ENCODE measurements at places on chromosomes 1 and 21.

- no peak for DNase-seq
Observed at GRCh38 chr1:53651356-53651755, 87.6 kb downstream of the GLIS1 start.

GRCh38 chr1:210291081-210291764 is 37.5 kb upstream of the HHAT start:
- DNase-seq, result no peak

- no peak for DNase-seq
Observed at GRCh38 chr1:157249326-157249725, 111.1 kb upstream of the ETV3 start.

DNA sequence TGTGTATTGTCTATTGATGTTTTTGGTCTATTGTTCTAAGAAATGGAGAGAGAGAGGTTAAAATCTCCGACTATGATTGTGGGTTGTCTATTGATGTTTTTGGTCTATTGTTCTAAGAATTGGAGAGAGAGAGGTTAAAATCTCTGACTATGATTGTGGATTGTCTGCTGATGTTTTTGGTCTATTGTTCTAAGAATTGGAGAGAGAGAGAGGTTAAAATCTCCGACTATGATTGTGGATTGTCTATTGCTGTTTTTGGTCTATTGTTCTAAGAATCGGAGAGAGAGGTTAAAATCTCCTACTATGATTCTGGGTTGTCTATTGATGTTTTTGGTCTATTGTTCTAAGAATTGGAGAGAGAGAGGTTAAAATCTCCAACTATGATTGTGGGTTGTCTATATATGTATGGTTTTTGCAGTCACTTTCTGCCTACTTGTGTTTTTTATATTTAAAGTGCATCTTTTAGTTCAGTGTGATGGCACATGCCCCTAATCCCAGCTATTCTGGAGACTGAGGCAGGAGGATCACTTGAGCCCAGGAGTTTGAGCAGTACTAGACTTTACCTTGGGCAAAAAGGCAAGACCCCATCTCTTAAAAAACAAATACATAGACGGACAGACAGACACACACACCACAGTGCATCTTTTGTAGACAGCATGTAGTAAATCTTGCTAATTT is 16.2 kb downstream of the C1orf159 start:
- no peak for DNase-seq

- no peak for DNase-seq
Observed at GRCh38 chr1:10773376-10773775, 23.1 kb downstream of the CASZ1 start.

DNA sequence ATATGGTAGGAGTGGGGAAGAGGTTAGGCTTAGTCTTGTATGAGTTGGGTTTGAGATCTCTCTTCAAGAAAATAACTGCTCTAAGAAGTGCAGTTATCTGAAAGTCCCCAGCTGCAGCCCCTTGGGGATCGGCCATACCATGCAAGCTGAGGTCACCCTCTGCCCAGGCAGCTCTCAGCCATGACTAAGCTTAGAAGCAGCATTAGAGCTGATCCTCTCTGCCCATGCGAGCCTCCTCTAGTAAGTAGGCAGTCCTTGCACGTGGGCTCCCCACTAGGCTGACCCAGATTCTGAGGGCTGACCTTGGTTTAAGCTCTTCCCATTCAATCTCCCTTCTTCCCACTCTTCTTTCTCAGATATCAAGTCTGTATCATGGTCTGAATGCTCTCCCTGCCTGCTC is 121.0 kb upstream of the UBE2U start:
- DNase-seq, result no peak

- DNase-seq, result no peak
Observed at GRCh38 chr1:38038861-38039260, 7.7 kb downstream of the POU3F1 start.

- no peak for DNase-seq
Observed at GRCh38 chr1:11790880-11791715, 14.7 kb downstream of the MTHFR start.

- DNase-seq, result no peak
Observed at GRCh38 chr1:15095496-15095875, 58.1 kb upstream of the TMEM51 start.

GRCh38 chr1:192463661-192464060 is 111.9 kb upstream of the RGS1 start:
- no peak for DNase-seq

DNA sequence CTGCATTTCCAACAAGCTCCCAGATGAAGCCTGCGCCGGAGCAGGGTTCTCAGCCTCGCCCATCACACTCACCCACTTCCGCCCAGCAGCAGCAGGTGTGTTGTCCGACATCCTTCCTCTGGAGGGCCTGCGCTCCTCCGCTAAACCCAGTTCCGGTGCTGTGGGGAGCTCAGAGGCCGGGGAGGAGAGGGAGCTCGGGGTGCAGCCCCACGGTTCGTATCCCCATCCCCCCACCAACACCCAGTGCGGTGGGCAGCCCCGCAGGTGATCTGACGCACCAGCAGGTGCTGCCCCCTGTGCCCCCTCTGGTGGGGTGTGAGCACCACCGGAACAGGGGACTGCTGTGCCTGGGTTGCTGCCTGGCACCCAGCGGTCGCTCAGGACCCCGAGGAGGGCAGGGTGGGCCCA is 3.4 kb upstream of the PEX10 start:
- DNase-seq, result no peak

DNA sequence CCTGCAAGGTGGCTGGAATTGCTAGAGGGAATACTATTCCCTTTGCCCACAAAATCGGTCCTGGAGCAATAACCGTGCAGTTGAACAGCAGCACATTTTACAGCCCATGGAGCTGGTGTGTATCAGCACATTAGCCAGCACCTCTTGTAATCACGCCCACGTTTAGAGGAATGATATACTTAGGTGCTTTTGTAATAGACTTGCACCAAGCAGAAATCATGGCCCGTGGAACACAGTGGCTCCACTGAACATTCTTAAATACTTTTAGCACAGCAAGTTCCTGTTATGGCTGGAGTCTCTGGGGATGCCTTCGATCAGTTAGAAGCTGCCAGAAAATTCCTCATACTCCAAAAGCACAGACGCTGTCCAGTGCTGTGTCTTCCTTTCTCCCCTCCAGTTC is 218.1 kb upstream of the FAM78B start:
- DNase-seq, result no peak
